ENCODE measurements at places on chromosomes 7 and 10.

DNA sequence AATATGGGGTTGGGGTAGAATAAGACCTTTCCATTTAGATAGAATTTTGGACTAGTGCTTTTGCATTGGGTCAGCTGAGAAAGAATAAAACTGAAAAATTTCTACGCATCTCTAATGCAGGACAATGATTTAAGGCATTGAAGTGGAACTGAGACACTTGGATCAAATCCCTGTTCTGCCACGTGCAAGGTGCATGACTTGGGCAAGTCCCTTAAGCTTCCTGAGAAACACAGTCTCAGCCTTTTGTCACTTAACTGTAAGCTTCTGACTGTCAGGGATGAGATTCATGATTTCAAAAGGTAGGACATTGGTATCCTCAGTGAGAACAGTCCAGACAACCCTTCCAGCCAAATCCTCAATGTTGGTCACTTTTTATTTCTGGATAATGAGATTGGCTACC, 59.2 kb downstream of the ENTPD1 start:
- no peak for DNase-seq

DNA sequence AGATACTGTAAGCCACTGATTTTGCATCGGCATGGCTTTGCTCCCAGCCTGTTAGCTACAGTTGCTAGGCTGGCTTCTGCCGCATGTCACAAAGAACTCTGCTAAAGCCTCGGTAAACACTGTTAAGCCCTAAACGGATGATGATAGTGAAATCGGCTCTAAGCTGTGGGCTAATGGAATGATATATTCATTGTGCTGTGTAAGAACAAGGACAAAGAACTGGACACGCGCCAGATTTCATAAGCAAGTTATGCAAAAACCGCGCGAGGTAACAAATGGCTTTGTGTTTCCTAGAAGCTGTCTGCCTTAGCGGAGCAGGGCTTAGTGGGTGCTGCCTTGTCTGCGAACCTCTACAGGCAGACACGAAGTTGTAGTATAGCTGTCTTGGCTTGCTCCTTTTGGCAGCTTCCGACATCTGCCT, 331.3 kb upstream of the COBL start:
- no peak for DNase-seq

DNA sequence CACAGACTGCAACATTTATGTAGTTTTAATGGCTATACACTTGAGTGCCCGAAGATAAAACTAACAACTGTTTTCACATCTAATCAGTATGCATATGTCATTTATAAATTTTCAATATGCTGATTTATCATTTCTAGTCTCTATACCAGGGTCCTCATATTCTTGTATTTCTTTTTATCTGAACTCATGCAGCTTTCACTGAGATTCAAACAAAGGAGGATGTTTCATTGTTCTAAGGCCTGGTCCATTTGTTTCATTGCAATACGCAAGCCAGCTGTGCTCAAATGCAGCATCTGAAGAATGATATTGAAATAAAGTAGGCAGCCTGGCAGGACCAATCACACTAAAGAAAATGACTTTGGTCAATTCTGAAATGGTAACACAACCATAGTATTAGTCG, 31.7 kb downstream of the MAGI2 start:
- DNase-seq, result no peak

DNA sequence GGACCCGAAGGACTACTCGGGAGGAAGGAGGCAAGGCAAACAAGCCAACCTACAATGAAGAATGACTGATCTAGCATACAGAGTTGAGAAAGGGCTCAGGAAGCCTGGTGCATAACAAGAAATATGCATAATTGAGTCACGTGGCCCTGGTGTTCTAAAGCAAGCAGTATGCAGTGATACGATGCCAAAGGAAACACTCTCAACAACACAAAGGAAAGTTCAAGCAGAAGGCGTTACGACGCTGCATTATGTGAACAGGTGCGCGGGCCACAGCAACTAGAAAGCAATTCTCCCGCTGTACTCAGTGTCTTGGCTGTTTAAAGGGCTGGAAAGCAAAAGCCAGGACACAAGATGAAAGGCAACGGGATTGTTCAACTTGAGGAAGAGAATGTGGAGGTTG, 100.8 kb downstream of the PRTFDC1 start:
- no peak for DNase-seq

DNA sequence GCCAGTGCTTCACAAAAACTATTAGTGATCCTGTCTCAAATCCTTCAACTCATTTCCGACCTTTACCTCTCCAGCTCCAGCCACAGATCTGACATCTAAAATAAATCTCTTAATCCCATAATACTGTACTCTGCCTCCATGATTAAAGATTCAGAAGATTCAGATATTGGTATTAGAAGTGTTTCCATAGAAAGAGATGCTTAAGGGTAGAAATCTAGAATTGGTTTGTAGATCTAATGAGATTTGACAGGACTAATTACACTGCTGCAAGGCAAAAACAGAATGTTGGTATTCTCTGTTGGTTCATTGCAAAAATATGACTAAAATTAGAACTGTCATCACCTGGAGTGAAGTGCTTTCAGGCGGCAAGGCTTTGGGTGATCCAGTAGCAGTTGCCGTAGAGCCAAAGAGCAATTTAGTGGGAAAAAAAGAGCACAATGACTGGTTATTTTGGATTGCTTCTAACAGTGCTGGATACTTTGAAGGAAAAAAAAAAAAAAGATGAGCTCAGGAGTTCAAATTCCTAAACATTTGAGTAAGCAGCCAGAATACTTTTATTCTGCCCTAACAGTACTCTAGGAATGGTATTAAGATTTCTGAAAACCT, 940.1 kb upstream of the SORCS1 start:
- no peak for DNase-seq

DNA sequence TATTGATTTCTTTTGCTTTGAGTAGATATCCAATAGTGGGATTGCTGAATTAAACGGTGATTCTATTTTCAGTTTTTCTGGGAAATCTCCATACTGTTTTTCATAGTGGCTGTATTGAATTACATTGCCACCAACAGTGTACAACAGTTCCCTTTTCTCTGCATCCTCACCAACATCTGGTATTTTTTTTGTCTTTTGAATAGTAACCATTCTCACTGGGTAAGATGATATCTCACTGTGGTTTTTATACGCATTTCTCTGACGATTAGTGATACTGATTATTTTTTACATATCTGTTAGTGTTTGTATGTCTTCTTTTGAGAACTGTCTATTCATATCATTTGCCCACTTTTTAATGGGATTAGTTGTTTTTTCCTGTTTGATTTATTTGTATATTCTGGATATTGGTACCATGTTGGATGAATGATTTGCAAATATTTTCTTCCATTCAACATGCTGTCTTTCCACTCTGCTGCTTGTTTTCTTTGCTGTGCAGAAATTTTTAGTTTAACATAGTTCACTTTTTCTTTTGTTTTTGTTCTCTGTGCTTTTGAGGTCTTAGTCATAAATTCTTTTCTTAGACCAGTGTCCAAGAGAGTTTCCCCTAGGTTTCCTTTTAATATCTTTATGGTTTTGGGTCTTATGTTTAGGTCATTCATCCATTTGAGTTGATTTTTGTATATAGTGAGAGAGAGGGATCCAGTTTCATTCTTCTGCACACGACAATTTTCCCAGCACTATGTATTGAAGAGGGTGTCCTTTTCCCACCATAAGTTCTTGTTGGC, 584.7 kb downstream of the PHTF2 start:
- no peak for DNase-seq

DNA sequence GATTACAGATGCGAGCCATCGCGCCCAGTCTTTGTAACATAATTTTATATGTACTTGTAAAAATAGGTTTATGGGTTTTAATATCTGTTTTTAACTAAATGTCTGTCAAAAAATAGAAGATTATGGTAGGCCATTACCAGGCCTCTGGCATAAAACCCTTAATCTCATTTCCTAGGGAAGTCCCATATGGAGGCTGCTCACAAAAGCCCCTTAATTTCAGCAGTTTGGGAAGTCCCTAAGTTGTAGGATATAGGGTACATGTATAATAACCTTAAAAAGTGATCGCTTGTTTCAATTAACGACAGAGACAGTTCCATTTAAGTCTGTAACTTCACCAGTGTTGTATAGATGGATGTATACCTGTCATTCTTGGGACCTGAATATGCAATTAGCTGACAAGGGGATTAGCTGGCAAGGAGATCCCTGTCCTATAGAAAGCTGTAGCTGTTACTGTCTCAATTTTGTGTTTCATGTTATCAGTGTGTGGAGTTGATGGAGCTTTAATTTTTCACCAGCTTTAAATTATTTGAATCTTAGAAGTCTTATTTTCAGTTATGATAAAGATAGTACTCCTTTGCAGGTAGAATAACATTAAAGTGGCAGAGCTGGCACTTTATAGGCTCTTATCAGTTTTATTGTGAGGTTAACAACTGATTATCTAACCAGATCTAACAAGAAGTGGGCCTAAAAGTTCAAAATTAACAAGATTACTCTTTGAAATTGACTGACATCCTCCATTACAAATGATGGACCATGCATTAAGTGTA, 10.5 kb downstream of the TRIM24 start:
- no peak for DNase-seq

- DNase-seq, result no peak
Measured at GRCh38 chr10:109996225-109996624, 11.6 kb upstream of the ADD3 start.

- DNase-seq, result no peak
Measured at GRCh38 chr10:79295563-79295962, 51.7 kb upstream of the PPIF start.

DNA sequence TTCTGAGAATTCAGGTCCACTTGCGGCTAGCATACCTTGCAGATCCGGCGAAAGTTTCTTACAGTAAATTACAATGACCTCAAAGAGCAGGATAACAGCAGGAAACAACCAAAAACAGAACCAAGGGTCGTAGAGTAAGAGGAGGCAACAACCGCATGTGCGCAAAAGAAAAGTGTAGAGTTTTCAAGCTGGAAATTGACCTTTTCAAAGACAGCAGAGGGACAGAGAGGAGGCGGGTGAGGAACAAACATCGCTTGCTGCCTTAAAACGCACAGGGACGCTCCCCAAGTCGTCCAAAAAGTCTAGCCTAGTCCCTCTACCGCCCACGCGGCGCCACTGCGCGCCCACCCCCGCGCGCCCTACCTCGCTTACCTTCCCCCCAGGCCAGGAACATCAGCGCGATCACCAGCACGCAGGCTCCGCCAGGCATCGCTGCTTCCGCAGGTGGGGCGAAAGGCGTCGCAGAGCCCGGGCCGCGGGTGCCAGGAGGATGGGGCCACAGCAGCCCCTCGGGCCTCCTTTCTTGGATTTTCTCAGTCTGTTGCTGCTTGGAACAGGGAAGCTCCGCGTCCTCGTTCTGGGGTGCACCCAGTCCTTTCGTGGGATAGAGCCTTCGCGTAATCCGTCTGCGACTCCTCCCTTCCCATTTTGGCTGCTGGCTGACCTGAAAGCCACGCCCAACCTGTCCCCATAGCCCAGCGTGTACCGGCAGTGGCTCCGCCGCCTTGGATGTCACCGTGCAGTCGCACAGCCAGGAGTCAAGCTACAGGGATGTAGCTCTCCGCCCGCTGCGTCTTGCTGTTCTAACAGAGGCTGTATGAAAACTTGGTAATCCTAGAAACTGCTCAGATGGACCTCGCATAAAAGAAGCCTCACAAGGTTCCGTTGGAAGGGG, at the start of gene VWDE:
Gene VWDE, minus strand, starts transcription at position 579 of the 895 bp plus-strand sequence. Its CDS starts 149 bp downstream, at position 430.
- no peak for DNase-seq

GRCh38 chr7:112010109-112010508, 196.1 kb downstream of the DOCK4 start:
- no peak for DNase-seq

DNA sequence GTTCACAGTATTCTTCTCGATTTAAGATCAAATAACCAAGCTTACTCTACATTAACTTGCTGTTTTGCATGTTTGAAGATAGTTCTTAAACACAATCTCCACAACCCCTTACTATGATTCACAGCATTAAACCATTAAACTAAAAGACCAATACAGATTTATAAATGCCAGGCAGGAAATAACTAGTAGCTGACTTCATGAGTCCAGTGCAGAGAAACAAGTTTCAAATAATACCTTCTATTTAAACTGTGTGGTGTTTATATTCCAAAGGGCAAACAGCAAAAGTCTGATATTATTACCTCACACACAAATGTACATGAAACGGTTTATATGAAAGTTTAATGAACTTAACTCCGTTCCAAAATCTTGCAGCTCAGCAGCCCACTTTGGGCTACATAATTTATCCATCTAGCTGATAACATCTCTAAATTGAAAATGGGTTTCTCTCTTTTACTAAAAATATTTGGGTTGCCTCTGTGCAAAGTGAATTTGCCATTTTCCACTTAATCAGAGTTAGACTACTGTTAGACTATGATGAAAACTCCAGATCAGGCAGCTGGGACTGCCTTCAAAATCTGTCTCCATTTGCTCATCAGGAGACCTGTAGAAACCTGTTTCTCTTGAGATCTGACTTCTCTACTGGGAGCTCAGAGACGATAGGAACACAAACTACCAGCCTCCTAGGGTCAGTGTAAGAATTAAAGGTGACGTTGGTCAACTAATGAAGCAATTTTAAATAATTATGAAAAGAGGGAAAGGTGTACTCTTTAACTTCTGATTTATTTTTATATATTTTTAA, 287.3 kb downstream of the FZD1 start:
- no peak for DNase-seq

- no peak for DNase-seq
Measured at GRCh38 chr7:114419441-114420272, 5.0 kb downstream of the FOXP2 start.

DNA sequence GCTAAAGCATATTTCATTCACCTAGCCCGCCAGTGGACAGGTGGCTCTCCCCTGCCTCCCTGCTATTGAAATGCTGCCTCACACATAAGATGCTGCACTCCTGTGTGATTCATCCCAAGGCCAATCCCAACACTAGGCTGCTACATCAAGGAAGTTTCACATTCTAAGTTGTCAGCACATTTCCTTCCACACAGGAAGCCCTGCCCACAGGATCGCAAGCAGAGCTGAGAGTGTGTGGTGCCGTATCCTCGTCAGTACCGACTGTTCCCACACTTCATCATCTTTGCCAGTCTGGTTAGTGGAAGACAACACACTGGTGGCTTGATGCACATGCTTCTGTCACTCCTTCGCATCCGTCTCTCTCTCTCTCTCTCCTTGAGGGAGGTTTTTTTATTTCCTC, 194.3 kb upstream of the PPP2R2D start:
- no peak for DNase-seq

GRCh38 chr7:148912758-148913541, 28.9 kb upstream of the EZH2 start:
- no peak for DNase-seq

DNA sequence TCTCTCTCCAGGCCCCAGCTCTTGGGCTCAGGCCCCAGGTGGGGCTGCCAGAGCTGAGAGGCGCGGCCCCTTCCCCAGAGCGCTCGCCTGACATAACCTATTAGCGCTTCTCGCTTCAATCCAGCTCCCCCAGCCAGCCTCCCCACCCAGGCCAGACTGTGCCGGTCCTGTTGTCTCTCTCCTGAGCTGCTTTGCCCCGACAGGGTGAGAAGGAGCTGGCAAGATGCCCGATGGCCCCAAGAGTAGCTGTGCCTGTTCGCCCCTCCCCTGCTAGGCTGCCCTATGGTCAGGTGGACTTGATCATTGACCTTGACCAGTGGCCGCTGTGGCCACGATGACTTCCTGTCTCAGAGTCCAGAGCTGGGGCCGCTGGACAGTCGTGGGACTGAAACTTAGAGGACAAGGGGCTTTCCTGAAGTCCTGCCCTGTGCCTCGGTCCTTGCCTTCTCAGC, 9.1 kb downstream of the TMEM270 start:
- DNase-seq, result no peak

Measured in GM18507 (cell line).